GM20000 (cell line): ENCODE measurements at places on chromosomes 2 and 18.

DNA sequence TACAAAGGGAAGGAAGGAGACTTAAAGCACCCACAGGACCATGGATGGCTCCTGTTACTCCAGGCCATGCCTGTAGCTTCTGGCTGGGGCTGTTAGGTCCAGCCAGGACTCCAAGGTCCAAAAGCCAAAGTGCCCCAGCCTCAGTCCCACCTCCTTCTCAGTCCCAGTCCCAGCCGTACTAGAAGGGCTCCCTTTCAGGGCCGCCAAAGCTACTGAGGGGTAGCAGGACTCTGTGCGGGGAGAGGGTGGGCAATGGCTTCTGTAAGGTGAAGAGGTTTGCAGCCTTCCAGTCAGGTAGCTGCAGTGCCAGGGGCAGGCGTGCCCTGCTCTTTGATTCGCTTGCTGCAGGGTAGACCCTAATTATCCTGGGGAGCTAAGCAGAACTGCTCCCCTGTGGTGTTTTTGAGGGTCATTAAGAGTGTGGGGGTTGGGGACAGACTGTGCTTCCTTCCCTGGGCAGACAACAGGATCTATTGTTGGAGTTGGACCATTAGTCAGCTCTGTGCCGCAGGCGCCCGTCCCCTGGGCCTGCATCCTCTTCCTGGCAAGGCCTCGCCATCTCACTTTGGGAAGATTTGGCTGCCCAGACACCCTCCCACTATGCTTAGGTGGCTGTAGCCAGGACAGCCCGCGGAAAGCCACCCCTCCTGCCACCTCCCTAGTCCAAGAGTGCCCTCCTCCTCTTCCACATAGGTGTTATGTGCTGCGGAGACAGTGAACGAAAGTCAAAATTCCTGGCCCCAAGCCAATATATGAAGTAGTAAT lies 118.8 kb downstream of the ZBTB7C start:
- no peak for DNase-seq

- no peak for DNase-seq
These were observed 59.0 kb downstream of the MBD2 start for GRCh38 chr18:54165450-54165849.

GRCh38 chr2:70328921-70329561 lies 27.2 kb upstream of the FAM136A start:
- DNase-seq: no peak

- no peak for DNase-seq
These were observed 9.5 kb upstream of the NGEF start for GRCh38 chr2:233022561-233022960.

- DNase-seq: no peak
These were observed 21.5 kb downstream of the RPL37A start for GRCh38 chr2:216520112-216520511.

DNA sequence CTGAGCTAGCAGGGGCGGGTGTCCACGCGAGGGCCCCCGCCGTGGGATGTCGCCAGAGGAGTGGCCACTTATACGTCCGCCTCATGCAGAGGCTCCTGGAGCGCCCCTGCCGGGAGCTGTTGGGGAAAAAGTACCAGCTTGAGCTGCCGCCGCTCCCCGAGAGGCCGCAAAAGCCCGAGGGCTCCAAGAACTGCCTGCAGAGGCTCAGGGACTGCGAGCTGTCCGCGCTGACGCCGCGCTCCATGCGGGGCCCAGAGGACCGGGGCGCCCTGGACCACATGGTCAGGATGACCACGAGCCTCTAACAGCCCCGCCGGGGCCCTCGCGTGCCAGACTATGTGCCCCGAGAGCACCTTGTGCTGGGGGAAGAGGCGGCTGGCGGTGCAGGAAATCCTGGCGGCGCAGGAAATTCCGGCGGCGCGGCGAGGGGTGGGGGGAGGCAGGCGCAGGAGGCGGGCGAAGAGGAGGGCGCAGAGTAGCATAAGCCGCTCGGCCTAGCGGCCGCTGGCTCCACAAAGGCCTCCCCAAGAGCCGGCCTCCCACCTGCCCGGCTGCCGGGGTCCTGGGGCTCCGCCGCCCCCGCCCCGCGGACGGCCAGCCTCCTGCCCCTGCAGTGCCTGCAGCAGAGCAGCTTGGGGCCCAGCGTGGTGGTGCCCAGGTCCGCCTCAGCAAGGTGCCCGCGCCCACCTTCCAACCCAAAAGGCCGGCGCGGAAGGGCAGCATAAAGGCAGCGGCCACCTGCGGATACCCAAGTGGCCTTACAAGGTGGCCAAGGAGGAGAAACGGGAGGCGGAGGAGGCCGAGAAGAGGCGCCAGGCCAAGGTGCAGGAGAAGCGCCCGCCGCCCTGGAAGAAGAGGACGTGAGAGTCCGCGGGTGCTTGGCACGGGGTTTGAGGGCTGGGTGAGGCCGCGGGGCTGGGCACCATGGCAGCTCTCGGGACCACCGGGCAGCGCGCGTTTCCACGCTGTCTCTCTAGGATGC lies 42.1 kb upstream of the TRIM43B start:
- peak; percentile 80 for DNase-seq

GRCh38 chr2:99662761-99663341 lies 173.0 kb upstream of the REV1 start:
- no peak for DNase-seq

GRCh38 chr2:47070155-47070919 lies 84.8 kb downstream of the STPG4 start:
- no peak for DNase-seq

- no peak for DNase-seq
These were observed 403 bp downstream of the PNO1 start for GRCh38 chr2:68158134-68158447.

DNA sequence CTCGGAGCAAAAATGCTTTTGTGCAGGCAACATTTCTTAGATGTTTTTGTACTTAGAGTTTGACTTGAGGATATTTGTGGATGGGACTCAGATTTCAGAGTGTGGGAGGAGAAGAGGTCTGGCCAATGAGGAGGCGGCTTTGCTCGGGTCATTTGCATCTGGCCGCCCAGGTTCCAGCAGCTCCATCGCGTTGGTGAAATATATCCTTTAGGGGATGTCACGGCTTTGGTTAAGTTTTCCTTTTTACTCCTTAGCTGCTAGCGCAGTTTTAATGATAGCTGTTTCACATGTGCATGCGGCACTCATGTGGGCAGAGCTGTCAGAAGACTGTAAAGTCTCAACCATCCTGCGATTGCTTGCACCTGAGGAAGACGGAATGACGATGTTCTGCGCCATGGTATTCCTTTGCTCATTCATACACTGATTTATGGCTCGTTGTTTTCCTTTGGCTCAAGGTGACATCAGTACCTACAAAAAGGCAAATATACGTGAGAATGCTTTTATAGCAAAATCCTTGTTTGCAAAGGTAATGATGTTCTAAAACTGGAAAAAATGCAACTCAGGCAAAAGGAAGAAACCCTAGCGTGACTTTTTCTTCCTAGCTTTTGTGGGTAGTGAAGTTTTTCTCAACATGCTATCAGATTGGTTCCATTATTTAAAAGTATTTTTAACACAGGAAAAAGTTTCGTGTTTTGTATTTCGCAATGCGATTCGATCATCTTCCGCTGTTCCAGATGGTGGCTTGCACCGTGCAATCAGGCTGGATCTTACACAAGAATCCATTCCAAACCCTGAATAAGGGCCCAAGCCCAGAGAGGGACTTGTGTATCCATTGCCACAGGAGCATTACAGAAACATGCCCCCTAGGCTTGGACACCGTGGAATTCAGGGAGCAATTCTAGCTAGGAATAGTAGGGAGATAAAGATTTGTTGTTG lies 70.5 kb upstream of the ZNF516 start:
- DNase-seq: no peak

GRCh38 chr18:10231220-10231619 lies 223.2 kb upstream of the APCDD1 start:
- DNase-seq: no peak

GRCh38 chr2:80531319-80531718 lies 226.8 kb upstream of the LRRTM1 start:
- no peak for DNase-seq

- DNase-seq: no peak
These were observed 53.9 kb downstream of the BIN1 start for GRCh38 chr2:127052771-127053691.
